Glomerular endothelial cell (primary cell): ENCODE measurements at places on chromosomes 1 and 21. TPM values are rescaled to one million over a fixed set of nuclear protein-coding genes. Genes with fewer than 3 reads are reported as not detected.

DNA sequence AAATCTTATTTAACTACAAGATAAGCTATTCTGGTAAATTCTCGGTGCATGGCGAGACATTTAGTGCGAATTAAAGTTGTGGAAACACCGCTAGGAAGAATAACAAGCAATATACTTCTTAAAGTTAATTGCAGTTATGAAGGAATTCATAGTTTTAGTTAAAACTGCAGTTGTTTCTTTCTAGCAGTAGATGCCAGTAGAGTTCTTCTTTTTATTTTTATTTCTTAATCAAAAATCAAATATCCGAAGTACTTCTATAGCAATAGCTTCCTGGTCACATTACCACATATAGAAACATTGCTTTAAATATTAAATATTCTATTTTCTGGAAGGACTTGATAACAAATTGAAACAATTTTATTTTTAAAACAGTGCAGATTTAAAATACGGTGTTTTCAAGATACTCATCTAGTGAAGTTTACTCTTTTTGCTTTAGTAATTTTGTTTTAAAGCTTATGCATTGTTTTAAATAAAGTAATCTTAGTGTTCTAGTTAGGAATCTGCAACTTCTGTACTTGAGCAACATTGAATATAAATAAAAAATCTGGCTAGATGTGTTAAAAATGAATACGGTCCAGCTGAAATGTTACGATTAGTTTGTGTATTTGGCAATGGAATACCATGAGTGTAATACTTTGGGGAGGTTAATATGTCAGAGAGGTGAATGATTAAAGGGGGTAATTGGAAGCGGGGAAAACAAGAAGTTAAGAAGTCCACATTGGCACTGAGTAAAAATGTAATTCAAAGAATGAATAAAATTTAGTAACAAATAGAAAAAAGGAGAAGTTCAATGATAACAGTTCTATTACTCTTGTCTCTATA is 2.7 kb upstream of the PRKACB start:
- no peak for DNase-seq

DNA sequence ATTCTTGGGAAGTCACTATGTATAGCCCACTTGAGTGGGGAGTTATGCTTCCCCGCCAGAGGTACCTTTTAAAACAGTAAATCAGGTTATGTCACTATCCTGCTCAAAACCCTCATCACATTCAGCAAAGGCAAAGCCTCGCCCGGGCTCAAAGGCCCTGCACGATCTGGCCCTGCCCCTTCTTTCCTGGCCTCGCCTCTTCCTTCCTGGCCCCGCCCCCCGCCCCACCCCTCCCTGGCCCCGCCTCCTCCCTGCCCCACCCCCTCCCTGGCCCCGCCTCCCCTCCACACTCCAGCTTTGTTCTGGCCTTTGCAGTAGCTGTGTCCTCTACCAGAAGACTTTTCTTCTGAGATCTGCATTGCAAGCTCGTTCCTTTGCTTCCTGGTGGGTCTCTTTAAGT is 6.6 kb downstream of the LDLRAD2 start:
- no peak for DNase-seq

DNA sequence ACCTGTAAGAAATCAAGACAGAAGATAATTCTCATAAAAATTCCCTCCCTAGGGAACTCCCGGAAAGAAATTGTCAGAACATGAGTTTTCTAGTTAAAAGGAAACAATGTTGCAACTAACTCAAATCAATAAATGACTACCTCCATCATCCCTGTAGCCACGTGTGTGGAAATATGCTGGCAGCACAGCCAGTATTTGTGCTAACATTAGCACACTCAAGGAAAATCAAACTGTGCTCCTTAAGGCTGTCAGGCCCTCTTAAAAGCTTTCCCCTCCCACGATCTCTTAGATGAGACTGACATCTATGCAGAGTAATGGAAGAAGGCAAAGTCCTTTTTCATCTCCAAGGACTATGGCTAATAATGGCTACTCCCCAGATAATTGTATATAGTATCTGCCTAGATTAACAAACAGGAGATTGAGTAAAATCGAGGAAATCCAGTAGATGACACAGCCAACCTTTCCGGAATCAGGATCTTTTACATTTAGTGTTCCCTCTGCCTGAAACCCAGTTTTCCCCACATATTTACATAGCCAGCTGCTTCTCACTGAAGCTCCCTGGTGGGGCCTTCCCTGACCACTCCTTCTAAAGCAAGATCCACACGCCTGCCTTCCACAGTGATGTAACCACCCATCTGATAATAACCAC is 50.9 kb upstream of the NR5A2 start:
- DNase-seq, result no peak

MOB3C gene
- total RNA-seq, result 5.7 and 15.2 TPM in 2 replicates

CADM3 gene
- total RNA-seq, result 0.76 TPM in 1 of 2 replicates, not detected in the other

GNAT2 gene
- total RNA-seq, result not detected in 2 replicates
